ENCODE measurements at places on chromosomes 2 and 18.

DNA sequence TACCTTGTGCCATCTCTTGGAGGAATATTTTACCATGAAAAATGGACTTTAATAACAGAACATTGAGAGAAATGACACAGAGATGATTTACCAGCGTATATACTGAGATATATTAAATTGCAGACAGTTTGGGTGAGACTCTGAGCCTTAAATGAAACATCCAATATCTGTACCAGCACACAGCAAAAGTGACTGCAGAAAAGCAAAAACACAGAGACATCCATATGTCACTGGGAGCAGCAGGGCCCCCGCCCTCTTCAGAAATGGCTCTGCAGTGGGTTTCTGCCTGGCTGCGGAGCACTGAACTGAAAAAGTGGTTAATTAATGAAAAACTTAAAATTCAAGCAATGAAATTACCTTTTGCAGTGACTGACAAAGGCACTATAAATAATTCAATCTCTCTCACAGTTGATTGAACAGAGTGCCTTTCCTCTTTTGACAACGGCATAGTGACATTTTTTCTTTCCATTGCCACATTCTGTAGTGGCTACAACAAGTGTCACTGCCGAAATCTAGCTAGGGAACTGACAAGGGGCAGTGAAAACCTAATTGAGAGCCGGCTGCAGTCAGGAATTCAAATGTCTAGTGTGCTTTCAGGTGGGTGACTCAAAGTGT is 353.4 kb downstream of the ALK start:
- no peak for DNase-seq

DNA sequence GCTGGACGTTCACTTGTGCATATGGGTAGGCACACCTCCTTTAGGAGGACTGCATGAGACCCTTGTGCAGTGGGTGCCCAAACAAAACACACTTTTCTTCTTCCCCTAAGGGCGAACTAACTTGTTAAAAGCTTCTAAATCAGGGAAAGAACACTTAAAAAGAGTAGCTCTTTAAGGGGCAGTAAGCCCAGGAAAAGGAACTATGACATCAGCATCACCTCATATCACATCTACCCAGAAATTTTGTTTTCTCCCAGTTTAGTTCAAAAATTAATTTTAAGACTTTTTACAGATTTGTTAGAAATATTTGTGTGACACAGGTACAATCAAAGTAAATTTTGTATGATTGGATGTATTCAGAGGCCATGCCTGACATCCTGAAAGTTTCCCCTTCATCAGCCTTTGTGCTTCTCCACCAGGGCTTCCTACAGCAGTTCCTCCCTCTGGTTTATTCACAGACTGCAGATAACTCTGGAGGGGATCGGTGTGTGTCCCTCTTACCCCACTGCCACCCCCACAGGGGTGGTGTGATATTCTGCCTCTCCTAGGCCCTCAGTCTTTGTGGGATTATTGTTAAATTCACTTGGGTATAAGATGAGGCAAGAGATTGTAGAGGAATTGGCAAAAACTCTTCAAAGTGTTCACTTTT is 27.6 kb downstream of the BCL2L11 start:
- DNase-seq, result no peak

DNA sequence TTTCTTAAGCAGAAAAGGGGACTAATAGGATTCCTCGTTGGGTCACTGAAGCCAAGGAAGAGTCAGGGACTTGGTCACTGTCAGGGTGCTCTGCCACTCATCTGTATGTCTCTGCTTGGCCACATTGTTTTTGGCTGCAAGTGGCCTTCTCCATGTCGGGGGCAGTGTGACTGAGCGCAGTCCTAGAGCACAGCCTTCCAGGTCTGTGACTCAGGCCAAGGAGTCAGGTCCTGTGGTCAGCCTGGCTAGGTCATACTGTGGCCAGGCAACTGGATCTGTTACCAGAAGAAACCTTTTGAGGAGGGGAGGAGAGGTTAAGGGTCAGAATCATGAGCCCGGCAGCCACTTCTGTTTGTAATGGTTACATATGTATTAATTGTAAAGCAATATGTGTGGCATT is 61.3 kb downstream of the GALNT1 start:
- DNase-seq, result no peak

GRCh38 chr18:50203801-50204604 is 9.1 kb upstream of the MYO5B start:
- DNase-seq, result peak; percentile 56

- peak; percentile 53 for DNase-seq
Observed at GRCh38 chr2:106097038-106098000, 96.8 kb downstream of the UXS1 start.

DNA sequence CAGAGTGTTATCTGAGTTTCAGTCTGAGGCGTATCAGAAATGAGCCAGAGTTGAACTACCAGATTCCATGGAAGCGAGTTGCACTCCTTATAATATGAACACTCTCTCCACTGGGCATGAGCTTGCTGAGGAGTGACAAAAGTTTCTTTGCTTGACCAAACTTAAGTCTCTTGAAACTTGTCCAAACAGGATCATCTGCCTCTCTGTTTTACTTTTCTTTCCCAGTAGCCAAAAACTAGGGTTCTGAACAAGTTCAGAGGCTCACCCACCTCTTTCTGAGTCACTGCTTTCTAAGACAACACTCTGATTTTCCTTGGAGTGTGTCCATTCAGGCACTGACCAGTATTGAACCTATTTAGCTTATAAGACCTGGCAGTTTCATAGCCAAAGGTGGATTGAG is 233.2 kb upstream of the TCF4 start:
- DNase-seq, result no peak

DNA sequence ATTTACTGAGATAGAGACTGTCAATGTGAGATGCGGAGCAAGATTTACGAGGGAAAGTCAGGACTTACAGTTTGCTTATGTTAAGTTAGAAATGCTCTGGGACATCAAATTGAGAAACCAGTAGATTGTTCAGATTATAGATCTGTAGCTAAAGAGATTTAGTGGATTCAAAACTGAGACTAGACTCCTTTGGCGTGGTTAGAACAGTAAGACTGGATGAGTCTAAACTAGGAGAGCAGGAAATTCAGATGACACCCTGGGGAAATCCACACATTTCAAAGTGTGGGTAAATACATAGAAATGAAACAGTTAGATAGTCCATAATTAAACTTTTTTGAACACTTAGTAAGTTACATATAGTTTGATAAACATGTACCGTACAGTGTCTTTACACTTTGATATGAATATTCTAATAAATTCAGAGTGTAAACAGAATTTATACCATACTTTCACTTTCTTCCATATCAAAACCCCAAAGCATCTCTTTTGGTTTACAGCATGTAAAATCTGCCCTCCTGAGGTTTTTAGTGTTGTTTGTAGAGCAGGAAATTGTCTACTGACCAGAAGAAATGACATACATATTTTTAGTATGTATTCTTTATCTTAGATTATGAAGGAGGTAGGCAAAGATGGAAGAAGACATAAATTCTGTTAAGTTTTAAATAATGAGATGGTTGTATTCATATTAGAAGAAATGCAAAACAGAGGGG is 231.5 kb downstream of the NYAP2 start:
- DNase-seq, result no peak

DNA sequence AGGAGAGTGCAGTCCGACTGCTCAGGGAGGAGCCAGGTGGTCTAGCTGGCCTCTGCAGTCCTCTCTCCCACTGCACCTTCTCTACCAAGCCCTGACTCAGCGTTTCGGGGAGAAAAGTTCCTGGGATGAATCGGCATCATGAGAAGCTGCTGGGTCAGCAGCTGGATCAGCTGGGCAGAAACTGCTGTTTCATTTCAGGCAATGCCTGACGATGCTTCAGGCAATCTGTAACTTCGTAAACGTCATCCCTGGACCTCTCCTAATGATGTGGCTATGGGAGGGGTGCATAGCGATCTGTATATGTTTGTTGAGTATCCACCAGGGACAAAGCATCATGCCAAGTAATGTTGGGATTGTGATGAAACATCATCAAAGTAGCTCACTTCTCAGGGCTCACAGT is 20.7 kb downstream of the LIPG start:
- DNase-seq, result no peak

DNA sequence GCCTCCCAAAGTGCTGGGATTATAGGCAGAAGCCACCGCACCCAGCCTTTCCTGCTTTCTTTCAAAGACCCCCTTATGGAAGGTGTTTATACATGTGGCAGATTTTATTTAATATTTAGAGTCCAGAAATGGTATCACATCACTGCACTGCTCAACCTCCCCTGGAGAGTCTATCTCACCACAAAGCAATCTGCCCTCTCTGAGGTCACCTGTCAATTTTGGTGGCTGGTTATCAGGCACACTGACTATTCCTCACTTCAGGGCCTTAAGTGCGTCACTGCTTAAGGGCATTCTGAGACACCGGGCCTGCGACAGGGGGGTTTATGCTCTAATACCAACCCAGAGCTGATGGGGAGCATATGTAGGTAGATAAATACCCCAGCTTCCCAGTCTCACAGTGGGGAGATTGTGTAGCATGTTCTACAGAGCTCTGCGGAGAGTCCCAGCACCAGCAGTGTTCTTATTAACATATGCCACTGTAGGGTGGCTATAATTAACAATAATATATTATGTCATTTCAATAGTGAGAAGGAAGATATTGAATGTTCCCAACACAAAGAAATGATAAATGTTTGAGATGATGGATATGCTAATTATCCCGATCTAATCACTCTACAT is 42.7 kb upstream of the ZDBF2 start:
- no peak for DNase-seq

DNA sequence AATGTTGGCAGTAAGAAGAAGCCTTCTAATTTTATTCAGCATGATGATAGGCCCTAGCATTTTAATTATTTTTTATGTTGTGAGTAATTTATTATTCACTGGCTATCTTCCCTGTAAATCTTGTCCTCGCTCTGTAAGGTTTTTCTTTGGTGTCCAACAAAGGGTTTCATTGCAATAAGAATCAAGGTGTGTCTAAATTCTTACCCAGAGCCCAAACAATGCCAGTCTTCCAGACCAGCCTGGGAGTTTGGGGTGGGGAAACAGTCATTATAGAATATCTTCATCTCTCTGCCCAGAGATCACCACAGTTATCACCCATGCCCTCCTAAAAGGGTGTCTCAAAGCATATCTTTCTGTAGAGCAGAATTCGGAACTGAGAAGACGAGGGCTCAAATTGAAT is at the start of gene DSG4:
DSG4 (plus strand) TSS at position 301 of the 400 bp plus-strand sequence. CDS start 135 bp downstream, outside the sequence.
- no peak for DNase-seq

DNA sequence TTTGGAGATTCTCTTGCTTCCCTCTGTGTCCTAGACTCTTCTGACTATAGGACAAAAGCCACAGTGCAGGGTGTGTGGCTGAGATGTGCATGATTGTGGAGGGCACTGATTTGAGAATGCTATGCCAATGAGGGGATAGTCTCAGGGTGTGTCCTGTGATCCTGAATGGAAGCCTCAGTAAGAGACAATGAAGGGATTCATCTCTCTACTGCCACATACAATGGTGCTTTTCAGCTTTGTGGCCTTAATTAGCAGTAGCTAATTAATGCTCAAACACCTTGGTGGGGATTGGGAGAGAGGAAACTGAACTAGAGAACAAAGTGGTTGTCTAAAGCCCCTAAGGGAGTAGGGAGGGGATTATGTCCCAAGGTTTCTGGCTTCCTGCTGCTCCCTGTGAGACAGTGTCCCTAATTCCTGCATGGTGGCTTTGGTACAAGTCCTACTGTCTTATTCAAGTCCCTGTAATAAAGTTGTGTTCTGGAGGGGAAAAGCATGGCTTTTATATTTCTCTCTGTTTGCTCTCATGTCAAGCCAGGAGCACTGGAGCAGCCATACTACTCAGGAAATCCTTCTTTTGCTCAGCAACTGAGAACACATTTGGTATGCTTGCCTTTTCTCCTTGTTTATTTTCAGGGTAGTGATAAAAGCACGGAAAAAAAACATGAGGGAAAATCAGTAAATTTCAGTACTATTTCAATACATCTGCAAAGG is 415.2 kb upstream of the TCF4 start:
- no peak for DNase-seq

- no peak for DNase-seq
Observed at GRCh38 chr2:107263628-107264027, 377.7 kb upstream of the ST6GAL2 start.

DNA sequence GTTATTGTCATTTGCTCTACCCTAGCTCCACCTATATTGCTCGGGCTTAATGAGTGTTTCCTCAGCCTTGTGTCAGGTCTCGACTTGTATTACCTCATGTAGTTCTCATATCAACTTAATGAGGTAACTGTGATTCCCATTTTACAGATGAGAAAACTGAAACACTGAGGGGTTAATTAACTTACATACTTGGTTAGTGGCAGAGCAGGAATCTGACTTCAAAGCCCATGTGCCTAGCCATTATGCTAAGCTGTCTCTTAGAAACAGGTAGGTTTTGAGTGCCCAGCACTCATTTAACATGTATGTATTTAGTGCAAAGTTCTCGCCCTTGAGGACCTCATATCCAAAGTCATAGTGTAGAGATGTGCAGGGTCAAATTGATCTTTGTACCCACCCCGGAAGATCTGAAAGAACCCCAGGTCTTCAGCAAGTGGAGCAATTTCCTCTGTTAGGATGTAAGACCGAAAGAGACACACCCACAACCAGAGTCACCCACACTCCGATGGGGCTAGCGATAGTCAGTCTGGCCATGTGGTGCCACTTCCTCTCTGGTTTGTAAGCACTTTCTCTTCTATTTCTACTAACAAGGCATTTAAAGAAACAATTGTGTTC is 121.0 kb upstream of the SLC39A10 start:
- peak; percentile 86 for DNase-seq

GRCh38 chr18:3114026-3114425 is 101.1 kb upstream of the LPIN2 start:
- no peak for DNase-seq

DNA sequence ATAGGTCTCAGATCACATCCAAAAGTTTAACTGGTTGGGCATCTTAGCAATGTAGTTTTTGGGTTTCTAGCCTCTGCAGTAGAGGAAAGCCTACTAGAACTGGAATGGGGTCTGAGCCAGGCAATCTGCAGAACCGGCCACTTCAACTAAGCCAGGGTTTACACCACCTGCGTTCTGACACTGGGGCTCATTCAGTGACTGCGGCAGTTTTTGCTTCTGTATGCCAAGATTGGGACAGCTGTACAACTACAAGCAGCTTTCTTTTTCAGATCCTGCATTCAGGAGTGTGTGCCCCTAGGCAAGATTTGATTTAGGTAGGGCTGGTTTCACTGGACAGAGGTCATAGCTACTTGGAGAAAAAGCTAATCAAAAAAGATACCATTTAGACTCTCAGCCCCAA is 43.7 kb upstream of the IGFBP5 start:
- DNase-seq, result no peak
